ENCODE measurements at places on chromosomes 3 and 15.
A peak's percentile ranks its signal among the peaks of the same experiment; 100 is the strongest.

DNA sequence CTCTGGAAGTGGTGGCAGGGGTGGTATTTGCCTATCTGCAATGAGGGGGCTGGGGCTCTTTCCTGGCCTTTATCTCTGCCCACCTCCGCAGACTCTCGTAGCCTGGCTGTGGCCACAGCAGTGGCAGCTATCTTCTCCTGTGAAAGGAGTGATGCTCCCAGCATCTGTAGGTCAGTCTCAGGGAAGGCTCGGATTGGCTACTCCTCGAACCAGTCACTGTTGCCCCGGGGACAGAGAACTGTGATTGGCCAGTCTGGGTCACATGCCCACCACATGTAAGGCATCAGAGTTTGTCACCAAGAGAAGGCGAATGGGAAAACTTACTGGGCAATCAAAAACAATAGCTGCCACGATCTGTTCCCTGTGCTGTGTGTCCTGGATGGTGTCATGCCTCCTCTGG lies 30.1 kb upstream of the FGD5 start:
- DNase-seq, result no peak

GRCh38 chr3:141011232-141011996 lies 39.7 kb upstream of the SPSB4 start:
- DNase-seq, result peak; percentile 76

- no peak for DNase-seq
Observed at GRCh38 chr3:13894096-13894806, 14.4 kb upstream of the WNT7A start.

GRCh38 chr3:106759731-106760130 lies 617.5 kb upstream of the CCDC54 start:
- DNase-seq, result no peak

GRCh38 chr3:11093823-11094340 lies 60.4 kb upstream of the HRH1 start:
- DNase-seq, result no peak

- DNase-seq, result no peak
Observed at GRCh38 chr15:29854413-29854812, 32.1 kb upstream of the TJP1 start.

GRCh38 chr3:97197083-97197482 lies 382.7 kb downstream of the EPHA6 start:
- DNase-seq, result no peak

DNA sequence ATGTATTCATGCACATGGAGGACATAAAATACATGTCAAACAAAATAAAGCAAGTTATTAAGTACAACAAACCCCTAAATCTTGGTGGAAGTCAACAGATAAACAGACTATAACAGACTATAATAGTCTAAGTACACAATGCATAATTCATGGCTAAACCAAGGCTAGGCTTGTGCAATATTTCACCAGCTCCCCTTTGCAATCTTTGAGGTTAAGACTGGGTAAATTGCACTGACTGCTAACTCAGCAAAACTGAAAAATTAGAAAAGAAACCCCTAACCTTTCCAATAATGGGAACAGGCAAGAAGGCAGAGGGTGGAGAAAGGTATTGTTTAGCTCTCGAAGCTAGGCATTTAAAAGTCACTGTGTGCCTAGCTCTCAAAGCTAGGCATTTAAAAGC lies 304.9 kb upstream of the WNT5A start:
- DNase-seq, result no peak

- no peak for DNase-seq
Observed at GRCh38 chr15:42140383-42141070, 15.9 kb downstream of the PLA2G4F start.

DNA sequence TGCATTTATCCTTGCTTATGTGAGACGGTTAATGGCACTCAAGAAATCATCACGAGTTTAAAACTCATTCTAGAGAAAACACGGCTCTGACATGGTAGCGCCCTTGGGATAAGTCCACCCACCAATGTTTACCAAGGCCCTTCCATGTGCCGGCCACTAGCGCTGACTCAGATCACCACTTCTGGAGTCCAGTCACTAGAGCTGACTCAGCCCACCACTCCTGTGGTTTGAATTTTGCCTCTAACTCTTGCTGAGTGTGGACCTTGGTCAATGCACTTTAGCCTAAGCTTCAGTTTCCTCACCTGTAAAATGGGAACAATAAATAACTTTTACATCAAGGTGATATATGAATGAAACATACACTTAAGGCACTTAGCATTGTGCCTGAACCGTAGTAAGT lies 358.4 kb upstream of the PROK2 start:
- no peak for DNase-seq

Measured in AML-193 (cell line).